ENCODE measurements at places on chromosomes 11 and 22.

DNA sequence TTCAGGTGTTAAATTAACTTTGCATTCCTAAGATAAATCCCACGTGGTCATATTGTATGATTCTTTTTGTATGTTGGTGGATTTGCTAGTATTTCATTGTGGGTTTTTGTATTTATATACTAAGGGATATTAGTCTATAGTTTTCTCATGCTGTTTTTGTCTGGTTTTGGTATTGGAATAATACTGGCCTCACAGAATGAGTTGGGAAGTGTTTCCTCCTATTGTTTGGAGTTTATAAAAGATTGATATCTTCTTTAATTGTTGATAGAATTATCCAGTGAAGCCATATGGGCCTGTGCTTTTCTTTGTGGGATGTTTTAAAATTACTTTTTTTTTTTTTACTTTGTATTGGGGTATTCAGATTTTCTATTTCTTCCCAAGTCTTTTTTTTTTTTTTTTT lies 59.8 kb downstream of the QSER1 start:
- no peak for DNase-seq

GRCh38 chr11:14454861-14455632 lies 44.6 kb downstream of the COPB1 start:
- DNase-seq, result peak; percentile 15

DNA sequence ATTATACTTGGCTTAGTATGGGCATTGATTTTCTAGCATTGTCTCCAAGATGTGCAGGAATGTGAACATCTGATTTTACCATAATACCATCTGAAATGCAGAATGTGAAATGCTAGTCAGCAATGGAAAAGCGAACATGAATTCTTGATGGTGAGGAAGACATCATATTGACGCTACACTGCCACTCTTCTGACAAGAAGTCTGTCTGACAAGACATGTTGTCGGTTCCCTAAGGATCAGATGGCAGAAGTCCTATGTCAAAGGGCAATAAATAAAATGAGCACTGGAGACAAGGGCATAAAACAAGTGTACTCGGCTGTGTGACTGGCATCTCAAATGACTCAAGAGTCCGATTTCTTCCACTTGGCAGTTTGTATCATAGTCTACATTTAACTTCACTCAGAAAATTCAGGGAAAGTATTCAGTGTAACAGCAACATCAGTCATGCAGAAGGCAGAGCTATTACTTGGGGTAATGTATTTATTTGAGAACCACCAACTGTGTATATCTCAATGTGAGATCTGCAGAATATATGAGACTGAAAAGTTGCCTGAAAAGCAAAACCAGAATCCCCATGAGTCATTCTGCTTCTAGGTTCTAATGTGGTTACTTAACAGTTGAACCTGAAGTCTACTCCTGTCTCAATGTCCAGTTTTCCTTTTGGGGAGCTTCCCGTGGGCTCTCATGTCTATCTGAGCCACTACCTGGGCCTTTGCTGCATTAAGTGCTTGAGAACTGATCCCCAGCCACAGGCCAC lies 51.5 kb downstream of the SLC17A6 start:
- DNase-seq, result no peak

GRCh38 chr22:20271114-20271994 lies 3.2 kb upstream of the RTN4R start:
- peak; percentile 58 for DNase-seq

GRCh38 chr11:8871962-8872361 lies 39.0 kb upstream of the AKIP1 start:
- no peak for DNase-seq

- no peak for DNase-seq
Observed at GRCh38 chr11:110249066-110249465, 47.3 kb downstream of the RDX start.

GRCh38 chr11:94650756-94651155 lies 83.6 kb downstream of the PIWIL4 start:
- peak; percentile 77 for DNase-seq

DNA sequence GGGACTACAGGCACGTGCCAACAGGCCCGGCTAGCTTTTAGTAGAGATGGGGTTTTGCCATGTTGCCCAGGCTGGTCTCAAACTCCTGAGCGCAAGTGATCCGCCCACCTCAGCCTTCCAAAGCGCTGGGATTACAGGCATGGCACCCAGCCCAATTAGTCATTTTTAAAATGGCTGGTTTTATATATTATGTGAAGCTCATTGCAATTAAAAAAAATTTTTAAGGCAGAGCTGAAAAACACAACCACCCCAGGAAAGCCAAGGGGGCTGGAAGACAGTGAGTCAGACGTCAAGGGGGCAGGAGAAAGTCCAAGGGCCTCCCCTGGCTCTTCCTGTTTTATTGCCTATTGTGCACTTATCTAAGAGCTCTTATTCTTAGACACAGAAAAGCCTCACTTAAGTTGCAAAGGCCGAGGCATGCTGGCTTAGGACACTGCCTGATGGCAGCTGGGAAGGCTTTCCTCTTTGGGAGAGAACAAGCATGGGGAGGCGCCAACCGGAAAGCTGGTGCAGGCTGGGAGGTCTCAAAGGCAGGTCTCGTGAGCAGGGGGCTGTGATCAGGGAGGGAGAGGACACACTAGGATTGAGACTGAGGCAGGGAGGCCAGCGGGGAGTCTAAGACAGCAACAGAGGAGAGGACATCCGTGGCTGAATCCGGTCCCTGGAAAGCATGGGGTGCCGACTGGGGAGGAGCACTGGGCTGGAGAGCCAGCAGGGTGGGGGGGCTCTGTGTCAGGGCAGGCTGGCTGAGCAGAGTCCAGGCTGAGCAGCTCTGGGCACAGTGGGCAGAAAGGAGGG lies 11.1 kb upstream of the OSM start:
- peak; percentile 63 for DNase-seq

- no peak for DNase-seq
Observed at GRCh38 chr22:45481661-45482060, 21.0 kb upstream of the FBLN1 start.

DNA sequence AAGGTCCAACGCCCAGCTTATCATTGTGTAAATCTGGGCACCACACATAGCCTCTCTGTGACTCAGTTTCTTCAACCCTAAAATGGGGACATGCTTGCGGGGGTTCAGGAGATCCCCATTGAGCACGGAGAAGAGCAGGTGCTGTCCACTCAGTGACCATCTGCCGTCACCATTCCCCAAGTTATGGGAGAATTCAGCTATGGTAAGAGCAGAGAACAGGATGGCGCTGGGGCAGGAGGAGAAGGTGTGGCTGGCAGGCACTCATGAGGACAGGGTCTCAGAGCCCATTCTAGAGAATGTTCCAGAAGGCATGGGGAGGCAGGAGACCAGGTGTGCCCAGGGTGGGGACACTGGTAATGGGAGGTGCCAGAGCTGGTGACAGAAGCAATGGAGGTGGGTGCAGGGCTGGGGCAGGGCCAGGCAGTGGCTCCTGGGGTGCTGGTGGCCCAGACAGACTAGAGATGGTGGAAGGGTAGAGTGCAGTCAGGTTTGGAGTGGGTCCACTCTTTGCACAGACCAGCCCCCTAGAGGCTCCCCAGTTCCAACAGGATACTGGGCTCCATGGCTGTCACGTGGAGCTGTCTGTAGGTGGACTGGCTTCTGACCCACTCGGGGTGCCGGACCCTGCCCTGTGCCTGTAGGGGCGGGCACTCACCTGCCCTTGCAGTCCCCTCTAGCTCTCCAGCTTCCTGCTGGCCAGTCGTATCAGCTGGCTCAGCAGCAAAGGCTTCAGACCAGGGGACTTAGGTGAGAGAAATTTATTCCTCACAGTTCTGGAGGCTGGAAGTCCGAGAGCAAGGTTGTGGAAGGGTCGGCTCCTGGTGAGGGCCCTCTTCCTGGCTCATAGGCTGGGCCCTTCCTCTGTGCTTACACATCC lies 84.7 kb downstream of the CDKN1C start:
- no peak for DNase-seq

DNA sequence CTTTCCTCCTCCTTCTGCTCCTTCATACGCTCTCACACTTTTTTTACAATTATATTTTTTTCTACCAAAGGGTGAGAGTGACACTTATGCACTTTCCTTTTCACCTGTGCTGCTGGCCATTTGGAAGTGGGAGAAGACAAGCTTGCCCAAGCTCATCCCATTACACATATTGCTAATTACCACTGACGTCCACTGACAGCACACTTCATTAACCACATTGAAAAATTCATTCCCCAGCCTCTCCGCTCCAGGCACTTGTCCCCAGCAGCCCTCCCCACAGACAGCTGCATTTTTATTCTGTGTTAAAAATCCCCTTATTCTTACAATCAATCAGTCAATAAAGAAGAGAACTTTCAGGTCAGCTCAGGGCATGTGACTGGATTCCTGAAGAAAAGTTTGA lies 175.1 kb downstream of the LRRC4C start:
- no peak for DNase-seq

DNA sequence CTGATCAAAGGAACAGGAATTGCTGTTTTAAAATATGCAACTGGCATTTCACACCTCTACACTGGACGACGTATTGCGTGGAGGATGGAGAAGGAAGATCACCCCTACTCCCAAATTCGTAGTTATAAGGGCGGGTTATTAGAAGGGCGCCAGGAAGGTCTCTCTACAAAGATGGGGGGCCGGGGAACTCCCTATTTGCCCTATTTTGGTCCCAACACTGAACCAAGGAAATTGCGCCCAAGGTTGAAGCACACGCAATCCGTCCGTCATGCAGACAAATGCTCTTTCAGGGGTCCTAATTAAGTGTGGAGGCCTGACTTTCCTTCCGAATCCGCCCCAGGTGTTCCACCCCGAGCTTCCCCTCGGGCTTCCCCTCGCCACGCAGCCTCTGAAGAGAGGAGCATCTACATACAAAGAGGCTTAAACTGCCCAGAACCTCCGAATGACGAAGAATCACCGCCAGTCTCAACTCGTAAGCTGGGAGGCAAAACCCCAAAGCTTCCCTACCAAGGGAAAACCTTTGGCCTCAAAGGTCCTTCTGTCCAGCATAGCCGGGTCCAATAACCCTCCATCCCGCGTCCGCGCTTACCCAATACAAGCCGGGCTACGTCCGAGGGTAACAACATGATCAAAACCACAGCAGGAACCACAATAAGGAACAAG lies 396 bp downstream of the NPAT start:
- no peak for DNase-seq
